ENCODE measurements at places on chromosomes 1 and 21. TPM values are rescaled to one million over a fixed set of nuclear protein-coding genes. Genes with fewer than 3 reads are reported as not detected.
A peak's percentile ranks its signal among the peaks of the same experiment; 100 is the strongest.

- DNase-seq = no peak
- H3K27ac ChIP-seq = no peak overlapping the region
- peaks cover 75% of the 10 kb centered on the region for H3K36me3 ChIP-seq
- peaks cover 11% of the 10 kb centered on the region for H3K4me1 ChIP-seq
- no peaks in the 10 kb centered on the region for H3K27me3 ChIP-seq
These were observed 91.4 kb downstream of the MACF1 start for GRCh38 chr1:39295901-39296300.

DNA sequence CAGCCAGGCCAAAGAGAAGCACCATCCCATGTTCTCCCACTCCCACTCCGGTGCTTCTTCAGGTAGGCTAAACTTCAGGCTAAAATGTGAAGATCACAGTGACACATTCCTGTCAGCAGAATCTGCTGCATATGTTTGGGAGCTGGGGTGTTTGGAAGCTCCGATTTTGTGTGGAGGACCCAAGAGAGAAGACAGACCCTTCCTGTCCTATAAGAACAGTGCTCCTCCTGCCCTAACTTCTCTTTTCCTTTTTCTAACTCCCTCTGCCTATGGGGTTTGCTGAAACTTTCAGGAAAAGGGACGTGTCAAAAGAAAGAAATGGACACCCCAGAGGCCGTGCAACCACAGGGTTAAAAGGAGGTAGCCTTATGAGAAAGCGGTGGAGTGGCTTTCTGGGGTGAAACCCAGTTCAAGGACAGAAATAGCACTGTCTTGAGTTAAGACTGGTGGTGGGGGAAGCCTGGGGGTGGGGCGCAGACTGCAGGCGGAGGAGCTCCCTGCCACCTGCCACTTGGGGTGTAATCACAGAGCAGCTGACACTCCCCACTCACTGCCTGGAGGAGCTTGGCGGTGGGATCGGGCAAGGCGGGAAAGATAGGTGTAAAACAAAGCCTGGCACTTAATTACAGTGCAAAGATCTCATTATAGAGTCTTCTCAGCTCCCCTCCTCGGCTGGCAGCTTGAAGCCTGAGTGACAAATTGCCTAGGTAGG, 645 bp upstream of the TLR5 start:
- peak overlapping the region; percentile 61 for H3K4me3 ChIP-seq
- H3K36me3 ChIP-seq = peaks cover 4% of the 10 kb centered on the region
- peak overlapping the region; percentile 86 for H3K27ac ChIP-seq
- peaks cover 15% of the 10 kb centered on the region for H3K4me1 ChIP-seq
- peak; percentile 38 for DNase-seq

DNA sequence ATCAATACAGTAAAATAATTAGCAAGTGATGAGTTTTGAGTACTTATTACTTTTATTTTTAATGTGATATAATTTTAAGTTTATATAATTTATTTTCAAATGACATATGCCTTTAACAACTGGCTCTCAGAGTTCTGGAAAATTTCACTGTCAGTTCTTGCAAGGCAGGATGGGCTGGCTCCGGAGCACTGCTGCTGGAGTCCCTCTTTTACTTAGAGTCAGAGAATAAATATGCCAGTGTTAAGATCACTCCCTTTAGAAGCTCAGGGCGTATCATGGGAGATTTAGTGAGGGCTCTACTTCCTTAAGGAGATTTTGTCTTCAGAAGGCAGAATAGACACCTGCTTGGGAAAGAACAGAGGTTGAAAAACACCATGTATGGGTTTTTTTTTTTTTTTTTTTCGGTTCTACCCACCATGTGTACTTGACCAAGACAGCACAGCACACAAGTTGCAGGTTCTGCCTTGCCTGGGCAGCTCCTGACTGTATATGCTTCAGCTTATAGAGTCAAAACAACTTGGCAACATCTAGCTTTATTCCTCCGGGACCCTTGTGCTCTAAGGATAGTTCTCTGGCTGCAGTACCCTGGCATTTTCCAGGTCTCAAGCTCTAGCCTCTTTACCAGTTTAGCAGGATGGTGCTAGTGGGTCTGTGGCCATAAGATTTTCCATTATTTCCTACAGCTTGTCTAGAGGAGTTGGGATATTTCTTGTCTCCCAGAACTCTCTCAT, 29.7 kb upstream of the FMOD start:
- H3K36me3 ChIP-seq = no peaks in the 10 kb centered on the region
- DNase-seq = no peak

DNA sequence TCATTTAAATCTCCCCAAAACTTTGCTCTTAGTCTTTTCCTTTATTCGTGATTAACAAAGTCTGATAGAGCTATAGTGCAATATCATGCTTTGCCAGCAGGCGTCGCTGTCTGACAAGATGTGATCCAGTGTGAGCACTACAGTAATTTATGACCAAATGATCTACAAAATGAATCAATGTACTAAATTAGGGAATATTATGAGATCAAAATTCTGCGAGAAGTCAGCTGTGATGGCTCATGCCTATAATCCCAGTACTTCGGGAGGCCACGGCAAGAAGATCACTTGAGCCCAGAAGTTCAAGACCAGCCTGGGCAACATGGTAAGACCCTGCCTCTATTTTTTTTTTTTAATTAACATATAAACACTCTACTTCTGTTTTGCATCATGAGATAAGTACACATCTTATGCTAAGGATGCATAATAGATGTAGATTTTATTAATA, 3.6 kb upstream of the SPSB1 start:
- H3K27ac ChIP-seq = no peak overlapping the region
- H3K27me3 ChIP-seq = no peaks in the 10 kb centered on the region
- peaks cover 37% of the 10 kb centered on the region for H3K4me1 ChIP-seq
- H3K36me3 ChIP-seq = peaks cover 25% of the 10 kb centered on the region
- no peak overlapping the region for H3K4me3 ChIP-seq

GRCh38 chr1:115557715-115558114, 84.1 kb upstream of the VANGL1 start:
- H3K36me3 ChIP-seq = no peaks in the 10 kb centered on the region
- peaks cover 7% of the 10 kb centered on the region for H3K27me3 ChIP-seq
- H3K4me1 ChIP-seq = no peaks in the 10 kb centered on the region
- no peak for DNase-seq
- H3K4me3 ChIP-seq = no peak overlapping the region
- H3K27ac ChIP-seq = no peak overlapping the region

GRCh38 chr1:212902054-212902453, 44.0 kb downstream of the FLVCR1 start:
- H3K4me1 ChIP-seq = no peaks in the 10 kb centered on the region
- DNase-seq = no peak
- no peak overlapping the region for H3K4me3 ChIP-seq
- peaks cover 34% of the 10 kb centered on the region for H3K36me3 ChIP-seq
- H3K27me3 ChIP-seq = peaks cover 13% of the 10 kb centered on the region

- H3K27me3 ChIP-seq = peaks cover 32% of the 10 kb centered on the region
- H3K36me3 ChIP-seq = no peaks in the 10 kb centered on the region
- peaks cover 6% of the 10 kb centered on the region for H3K4me1 ChIP-seq
These were observed 513 bp downstream of the PBX1 start for GRCh38 chr1:164559342-164560051.

GRCh38 chr1:206419783-206420182, 50.5 kb upstream of the IKBKE start:
- H3K27me3 ChIP-seq = no peaks in the 10 kb centered on the region
- no peak for DNase-seq

GRCh38 chr1:186654741-186655140, 25.5 kb downstream of the PTGS2 start:
- no peak for DNase-seq
- no peak overlapping the region for H3K4me3 ChIP-seq
- no peaks in the 10 kb centered on the region for H3K36me3 ChIP-seq

GRCh38 chr1:241499910-241500309, 19.6 kb downstream of the FH start:
- DNase-seq = no peak
- no peaks in the 10 kb centered on the region for H3K27me3 ChIP-seq
- H3K27ac ChIP-seq = no peak overlapping the region
- peaks cover 46% of the 10 kb centered on the region for H3K36me3 ChIP-seq
- H3K4me3 ChIP-seq = no peak overlapping the region

- no peaks in the 10 kb centered on the region for H3K27me3 ChIP-seq
- no peak overlapping the region for H3K27ac ChIP-seq
- no peak for DNase-seq
- H3K36me3 ChIP-seq = no peaks in the 10 kb centered on the region
These were observed 155.4 kb downstream of the NFIA start for GRCh38 chr1:61237659-61238358.

- peaks cover 49% of the 10 kb centered on the region for H3K36me3 ChIP-seq
- no peak overlapping the region for H3K4me3 ChIP-seq
- peaks cover 56% of the 10 kb centered on the region for H3K4me1 ChIP-seq
- H3K27ac ChIP-seq = no peak overlapping the region
These were observed 4.2 kb downstream of the ADSS2 start for GRCh38 chr1:244447552-244447951.

DNA sequence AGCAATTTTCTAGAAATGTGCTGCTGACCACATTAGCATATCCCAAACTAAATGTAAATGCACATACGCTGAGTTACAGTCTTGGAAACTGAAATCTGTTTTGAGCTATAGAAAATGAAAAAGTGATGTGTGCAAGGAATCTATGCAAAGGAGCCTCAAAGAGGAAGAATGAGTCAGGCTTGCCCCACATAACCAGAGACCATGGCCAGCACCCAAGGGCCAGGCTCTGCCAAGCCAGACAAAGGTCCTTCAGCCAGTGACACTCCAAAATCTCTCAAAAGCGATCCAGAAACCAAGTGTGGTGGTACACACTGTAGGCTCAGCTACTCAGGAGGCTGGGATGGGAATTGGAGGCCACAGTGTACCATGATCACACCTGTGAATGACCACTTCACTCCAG, 195.2 kb downstream of the TOMM20 start:
- no peaks in the 10 kb centered on the region for H3K27me3 ChIP-seq
- H3K27ac ChIP-seq = peak overlapping the region; percentile 66
- no peak for DNase-seq
- no peak overlapping the region for H3K4me3 ChIP-seq
- peaks cover 2% of the 10 kb centered on the region for H3K36me3 ChIP-seq

DNA sequence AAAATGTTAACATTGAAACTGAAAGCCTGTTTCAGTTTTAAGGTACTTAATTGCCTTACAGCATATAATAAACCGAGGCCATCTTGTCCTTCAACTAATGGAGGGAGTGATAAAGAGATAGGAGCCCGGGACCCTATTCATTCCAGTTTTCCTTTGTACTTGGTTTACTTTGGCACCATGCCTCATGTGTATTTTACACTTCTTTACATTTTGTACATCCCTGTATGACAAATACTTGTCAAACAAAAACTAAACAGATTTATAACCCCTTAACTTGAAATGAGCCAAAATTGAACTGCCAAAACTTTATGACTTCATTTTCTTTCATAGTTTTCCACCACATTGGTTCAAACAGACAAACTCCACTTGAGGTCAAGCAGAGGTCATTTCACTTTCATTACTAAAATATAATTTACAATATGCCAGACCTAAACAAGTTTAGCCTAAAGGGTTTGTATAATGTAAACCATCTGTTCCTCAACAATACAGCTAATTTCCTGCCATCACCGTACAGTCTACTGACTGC, 30.9 kb upstream of the UBE2U start:
- peaks cover 11% of the 10 kb centered on the region for H3K4me1 ChIP-seq
- peaks cover 2% of the 10 kb centered on the region for H3K27me3 ChIP-seq
- H3K36me3 ChIP-seq = no peaks in the 10 kb centered on the region
- DNase-seq = no peak

- H3K4me3 ChIP-seq = no peak overlapping the region
- no peaks in the 10 kb centered on the region for H3K27me3 ChIP-seq
- H3K36me3 ChIP-seq = no peaks in the 10 kb centered on the region
- no peaks in the 10 kb centered on the region for H3K4me1 ChIP-seq
These were observed 21.5 kb downstream of the SPATA45 start for GRCh38 chr1:212825798-212826452.

DNA sequence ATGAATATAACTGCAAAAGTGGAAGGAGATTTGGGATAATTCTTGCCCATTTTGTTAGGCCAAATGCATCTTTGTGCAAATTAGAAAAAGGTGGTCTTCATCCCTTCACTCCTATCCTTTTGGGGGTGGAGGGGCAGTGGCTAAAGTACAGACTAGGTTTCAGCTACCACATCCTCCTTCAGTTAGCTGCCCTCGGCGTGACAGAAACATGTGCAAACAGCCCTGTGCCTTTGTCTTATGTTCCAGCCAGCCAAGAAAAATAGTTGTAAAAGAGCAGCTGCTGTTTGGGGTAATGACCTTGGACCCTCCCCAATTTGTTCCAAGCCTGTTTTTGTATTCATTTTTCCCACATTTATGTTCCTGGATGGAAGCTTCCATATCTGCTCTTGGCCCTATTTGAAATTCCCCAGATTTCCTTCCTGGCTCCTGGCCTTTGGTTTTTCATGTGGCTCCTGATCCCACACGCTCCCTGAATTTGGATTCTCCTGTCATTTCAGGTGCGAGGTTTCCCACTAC, 8.3 kb upstream of the LGALS8 start:
- peaks cover 31% of the 10 kb centered on the region for H3K4me1 ChIP-seq
- H3K36me3 ChIP-seq = peaks cover 2% of the 10 kb centered on the region
- peaks cover 8% of the 10 kb centered on the region for H3K27me3 ChIP-seq
- H3K27ac ChIP-seq = peak overlapping the region; percentile 15
- DNase-seq = no peak
- H3K4me3 ChIP-seq = no peak overlapping the region

GRCh38 chr1:244800821-244801220, 34.6 kb upstream of the COX20 start:
- no peak overlapping the region for H3K4me3 ChIP-seq
- H3K27ac ChIP-seq = no peak overlapping the region
- no peaks in the 10 kb centered on the region for H3K4me1 ChIP-seq

DNA sequence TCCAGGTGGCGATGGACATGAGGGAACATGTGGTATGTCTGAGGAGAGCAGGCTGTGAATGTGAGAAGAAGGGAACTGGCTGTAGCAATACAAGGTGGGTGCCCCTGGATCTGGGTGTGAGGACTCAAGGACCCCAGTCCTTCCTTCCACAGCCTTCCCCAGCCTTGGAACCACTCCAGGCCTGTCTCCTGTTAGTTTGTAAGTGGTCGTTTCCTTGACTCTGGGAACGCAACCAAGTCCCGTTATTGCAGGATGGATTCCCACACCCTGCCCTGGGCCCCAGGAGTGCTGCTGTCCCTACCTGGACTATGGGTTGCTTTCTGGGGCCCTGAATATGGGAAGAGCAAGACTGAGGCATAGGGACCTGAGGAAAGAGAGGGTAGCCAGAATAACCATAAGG, 47.2 kb upstream of the VANGL1 start:
- H3K4me3 ChIP-seq = no peak overlapping the region
- H3K27me3 ChIP-seq = no peaks in the 10 kb centered on the region
- H3K36me3 ChIP-seq = no peaks in the 10 kb centered on the region
- no peak overlapping the region for H3K27ac ChIP-seq
- no peak for DNase-seq

GRCh38 chr1:71049951-71050598, 2.5 kb upstream of the PTGER3 start:
- no peak overlapping the region for H3K27ac ChIP-seq
- H3K4me1 ChIP-seq = peaks cover 17% of the 10 kb centered on the region
- H3K4me3 ChIP-seq = no peak overlapping the region
- H3K36me3 ChIP-seq = no peaks in the 10 kb centered on the region
- peak; percentile 44 for DNase-seq

The TMEM81 gene
- 2.4 TPM for total RNA-seq

The ARHGEF10L gene
- total RNA-seq = not detected

The CAPN8 gene
- not detected for total RNA-seq

The ZNF678 gene
- total RNA-seq = 4.5 TPM

The HSPG2 gene
- 2.3 TPM for total RNA-seq

The PM20D1 gene
- 1.0 TPM for total RNA-seq

The CSRP1 gene
- total RNA-seq = 83.4 TPM

The ETNK2 gene
- 0.25 TPM for total RNA-seq

The TMOD4 gene
- 2.7 TPM for total RNA-seq

The HRNR gene
- total RNA-seq = not detected

The TTC39A gene
- total RNA-seq = not detected
